ENCODE measurements at places on chromosomes 6 and 20. TPM values are rescaled to one million over a fixed set of nuclear protein-coding genes. Genes with fewer than 3 reads are reported as not detected.
A peak's percentile ranks its signal among the peaks of the same experiment; 100 is the strongest.

RBM38 gene
- polyA plus RNA-seq, result 61.8 TPM

DNA sequence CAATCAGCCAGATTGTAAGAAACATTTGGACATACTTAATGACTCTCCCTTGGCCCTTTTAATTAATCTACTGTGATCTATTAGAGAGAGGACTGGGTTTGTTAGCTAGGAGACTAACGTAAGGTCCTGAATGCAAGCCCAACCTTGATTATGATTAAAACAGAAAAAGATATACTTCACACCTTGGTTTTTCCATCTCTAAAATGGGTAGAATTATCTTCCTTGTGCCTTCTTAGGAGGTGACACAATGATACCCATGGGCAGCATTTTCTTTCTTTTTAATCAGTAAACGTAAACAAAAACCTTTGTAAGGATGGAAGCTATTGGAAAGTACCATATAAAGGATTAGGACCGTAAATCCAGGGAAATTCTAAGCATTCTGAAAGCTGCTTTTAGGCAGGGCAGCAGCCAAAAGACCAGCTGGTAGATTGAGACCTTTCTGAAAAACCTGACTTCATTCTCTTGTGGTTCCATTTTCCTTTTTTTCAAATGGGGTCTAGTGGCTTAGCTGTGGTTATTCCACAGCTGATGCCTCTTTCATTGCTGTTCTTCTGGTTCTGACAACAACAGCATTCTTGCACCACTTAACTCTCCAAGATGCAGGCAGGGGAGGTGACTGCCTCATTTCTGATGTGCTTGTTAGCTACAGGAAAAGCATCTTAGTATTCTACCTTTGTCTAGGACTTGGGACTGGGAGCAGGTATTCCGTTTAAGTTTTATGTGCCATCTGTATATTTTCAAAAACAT lies 27.4 kb downstream of the RREB1 start:
- no peak for DNase-seq

DNA sequence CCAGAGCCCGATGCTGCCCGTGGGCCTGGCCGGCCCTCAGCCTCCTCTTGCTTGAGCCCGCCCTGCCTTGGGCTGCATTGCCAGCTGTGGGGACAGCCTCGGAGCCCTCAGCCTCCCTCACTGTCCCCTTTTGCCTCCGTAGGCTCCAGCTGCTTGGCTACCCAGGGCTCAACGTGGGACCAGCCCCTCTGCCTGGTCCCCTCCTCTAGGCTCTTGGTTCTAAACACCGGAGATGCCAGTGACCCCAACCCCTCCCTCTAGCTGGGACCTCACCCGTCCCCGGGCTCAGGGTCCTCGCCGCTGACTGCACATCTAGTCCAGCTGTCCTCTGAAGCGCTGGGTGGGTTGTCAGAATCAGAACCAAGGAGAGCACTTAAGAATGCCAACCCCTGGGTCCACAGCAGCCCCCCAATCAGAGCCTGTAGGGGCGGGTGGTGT lies 345.2 kb downstream of the ZFAND3 start:
- DNase-seq, result no peak

ENPP1 gene
- polyA plus RNA-seq, result 11.3 TPM

- no peak for DNase-seq
Measured at GRCh38 chr6:124947971-124948451, 14.2 kb upstream of the RNF217 start.

EMILIN3 gene
- 27.5 TPM for polyA plus RNA-seq

KIF13A gene
- 34.1 TPM for polyA plus RNA-seq

- DNase-seq, result peak; percentile 13
Measured at GRCh38 chr6:29847871-29848630, 20.4 kb downstream of the HLA-G start.

PLN gene
- polyA plus RNA-seq, result 5.4 TPM

GRCh38 chr20:32302507-32302872 lies 25.0 kb downstream of the KIF3B start:
- no peak for DNase-seq

GRCh38 chr6:100724222-100724621 lies 156.9 kb downstream of the ASCC3 start:
- no peak for DNase-seq

MYBL2 gene
- polyA plus RNA-seq, result 12.1 TPM

- DNase-seq, result no peak
Measured at GRCh38 chr20:59688999-59689398, 84.7 kb downstream of the PHACTR3 start.

DNA sequence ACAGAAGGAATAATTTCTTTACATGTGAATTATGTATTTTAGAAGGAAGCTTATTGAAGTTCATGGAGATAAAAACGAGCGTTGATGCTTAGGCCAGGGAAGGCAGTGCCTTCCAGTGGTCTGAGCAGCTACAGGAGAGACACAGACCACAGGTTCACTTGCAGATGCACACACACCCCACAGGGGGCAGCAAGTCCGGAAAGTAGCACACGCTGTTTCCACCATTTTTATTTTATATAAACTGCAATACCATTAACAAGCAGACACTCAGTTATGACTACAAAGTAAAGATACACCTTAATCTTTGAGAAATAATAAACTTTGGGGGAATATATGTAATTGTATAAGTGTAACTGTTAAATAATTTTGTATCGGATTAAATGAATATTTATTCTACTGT lies 13.5 kb upstream of the DACT2 start:
- DNase-seq, result no peak

- DNase-seq, result no peak
Measured at GRCh38 chr20:9565910-9566550, 51.6 kb downstream of the LAMP5 start.

GRCh38 chr6:85865420-85866369 lies 223.0 kb upstream of the SYNCRIP start:
- no peak for DNase-seq

- DNase-seq, result no peak
Measured at GRCh38 chr6:5995658-5995948, 11.1 kb downstream of the NRN1 start.

ASF1A gene
- polyA plus RNA-seq, result 16.4 TPM

ADGB gene
- polyA plus RNA-seq, result not detected

GRCh38 chr6:31971279-31971992 lies 502 bp downstream of the DXO start:
- DNase-seq, result no peak

GRCh38 chr6:168161371-168161750 lies 82.3 kb upstream of the FRMD1 start:
- DNase-seq, result no peak

- DNase-seq, result no peak
Measured at GRCh38 chr6:148396411-148396810, 53.8 kb downstream of the SASH1 start.

- DNase-seq, result no peak
Measured at GRCh38 chr6:84304881-84305280, 77.4 kb upstream of the CEP162 start.

DNA sequence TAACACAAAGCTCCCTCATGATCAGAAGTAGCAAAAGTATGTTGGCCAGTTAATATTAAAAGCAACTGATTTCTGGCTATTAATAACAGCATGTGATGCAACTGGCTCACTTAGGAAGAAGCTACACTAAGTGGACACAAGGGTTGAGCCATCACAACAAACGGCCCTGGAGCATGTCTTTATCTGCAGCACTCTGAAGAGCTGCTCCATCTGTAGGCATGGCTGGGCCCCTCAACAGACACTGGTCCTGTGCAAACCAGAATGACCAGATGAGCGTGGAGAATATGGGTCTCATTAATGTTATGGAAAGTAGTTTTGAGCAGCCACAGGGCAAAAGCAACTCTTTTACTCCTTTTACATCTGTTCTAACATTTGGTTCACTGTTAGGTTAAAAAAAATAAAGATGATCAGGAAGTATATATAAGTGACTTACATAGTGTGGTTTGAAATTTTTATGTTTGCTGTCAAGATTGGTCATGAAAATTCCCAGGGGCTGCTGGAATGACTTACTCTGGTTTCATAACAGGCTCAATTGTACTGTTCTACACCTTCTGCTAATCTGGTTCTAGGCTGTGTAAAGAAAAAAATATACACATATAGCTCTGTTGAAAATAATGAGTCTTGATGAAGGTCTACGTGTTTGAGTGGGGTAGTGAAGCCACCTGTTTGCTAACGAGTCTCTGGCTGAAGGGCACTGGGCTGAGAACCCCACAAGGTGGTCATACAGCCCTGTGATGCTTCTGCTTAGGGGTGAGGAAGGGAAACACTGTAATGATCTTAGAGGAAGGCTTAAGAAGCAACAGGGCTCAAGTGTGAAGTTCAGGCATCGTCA lies 58.1 kb downstream of the INSM1 start:
- no peak for DNase-seq

CENPW gene
- 8.7 TPM for polyA plus RNA-seq

- peak; percentile 9 for DNase-seq
Measured at GRCh38 chr6:39934131-39934757, at the start of gene MOCS1. TSS of gene MOCS1 (minus strand) at chr6:39934462. CDS start at chr6:39934417, 45 bp downstream.

SLC22A2 gene
- polyA plus RNA-seq, result not detected

GPR6 gene
- polyA plus RNA-seq, result not detected

All from forelimb muscle (tissue), 1 donor.